Amniotic epithelial cell (primary cell): ENCODE measurements at places on chromosomes 7 and 10.

DNA sequence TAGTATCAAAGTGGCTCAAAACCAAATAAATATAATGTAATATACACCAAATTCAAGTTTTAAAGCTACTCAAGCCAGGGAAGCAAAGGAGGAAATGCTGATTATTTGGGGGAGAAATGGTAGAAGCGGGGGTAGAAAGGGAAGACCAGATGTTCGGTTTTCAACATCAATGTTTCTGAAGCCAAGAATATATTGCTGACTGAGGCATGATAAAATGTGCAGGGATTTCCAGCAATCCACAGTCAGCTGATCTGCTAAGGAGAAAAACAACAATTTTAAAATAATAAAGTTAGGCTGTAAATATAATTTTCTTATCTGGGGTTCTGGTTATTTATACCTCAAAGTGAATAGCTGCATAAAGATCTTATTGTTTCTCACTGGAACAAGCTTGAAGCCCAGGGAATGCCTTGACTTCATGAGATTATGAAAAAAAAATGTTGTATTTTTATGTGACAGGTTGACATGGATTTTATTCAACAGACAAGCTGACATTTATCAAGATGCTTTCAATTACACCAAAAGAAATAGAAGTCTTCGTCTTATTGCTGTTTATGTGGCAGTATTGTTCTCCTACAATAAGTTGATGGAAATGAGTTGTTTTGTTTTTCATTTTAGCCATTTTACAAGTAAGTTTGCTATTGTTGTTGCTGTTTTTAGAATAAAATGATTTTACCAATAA is 28.6 kb upstream of the BMPER start:
- no peak for DNase-seq

DNA sequence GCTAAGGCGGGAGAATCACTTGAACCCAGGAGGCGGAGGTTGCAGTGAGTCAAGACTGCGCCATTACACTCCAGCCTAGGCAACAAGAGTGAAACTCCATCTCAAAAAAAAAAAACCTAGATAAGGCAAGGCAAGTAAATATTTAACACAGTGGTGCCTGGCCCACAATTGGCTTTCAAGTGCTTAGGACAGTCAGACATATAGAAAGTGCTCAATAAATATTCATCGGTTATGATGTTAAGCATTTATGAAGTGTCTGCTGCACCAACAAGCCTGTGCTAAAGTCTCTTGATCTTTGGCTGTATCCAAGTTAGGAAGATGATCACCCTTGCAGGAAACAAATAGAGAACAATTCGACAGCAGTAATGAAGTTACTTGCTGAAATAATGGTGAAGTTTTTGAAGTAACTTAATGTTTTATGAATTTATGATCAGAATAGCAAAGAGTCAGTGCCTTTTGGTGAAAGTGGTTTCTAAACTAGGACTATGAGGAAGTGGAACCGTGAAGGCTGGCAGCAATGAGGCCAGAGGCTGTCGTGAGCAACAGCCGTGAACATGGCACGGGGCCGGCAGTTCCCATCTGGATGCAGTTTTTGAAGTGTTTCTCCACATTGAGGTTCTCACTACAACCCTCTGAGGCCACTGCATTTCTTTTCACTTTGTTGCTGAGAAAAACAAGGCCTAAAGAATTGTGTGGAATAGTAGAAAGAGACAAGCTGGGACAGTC is 48.1 kb upstream of the GATA3 start:
- DNase-seq: no peak

DNA sequence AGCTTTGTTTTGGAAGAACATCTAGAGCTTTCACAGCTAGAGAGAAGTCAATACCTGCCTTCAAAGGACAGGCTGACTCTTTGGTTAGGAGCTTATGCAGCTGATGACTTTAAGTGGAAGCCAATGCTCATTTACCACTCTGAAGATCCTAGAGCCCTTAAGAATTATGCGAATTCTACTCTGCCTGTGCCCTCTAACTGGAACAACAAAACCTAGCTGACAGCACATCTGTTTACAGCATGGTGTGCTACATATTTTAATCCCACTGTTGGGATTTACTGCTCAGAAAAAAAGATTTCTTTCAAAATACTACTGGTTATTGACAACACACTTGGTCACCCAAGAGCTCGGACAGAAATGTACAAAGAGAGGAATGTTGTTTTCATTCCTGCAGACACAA is 57.3 kb downstream of the PALS2 start:
- no peak for DNase-seq

- no peak for DNase-seq
These were observed 219.8 kb downstream of the ZMYND11 start for GRCh38 chr10:354901-355617.

DNA sequence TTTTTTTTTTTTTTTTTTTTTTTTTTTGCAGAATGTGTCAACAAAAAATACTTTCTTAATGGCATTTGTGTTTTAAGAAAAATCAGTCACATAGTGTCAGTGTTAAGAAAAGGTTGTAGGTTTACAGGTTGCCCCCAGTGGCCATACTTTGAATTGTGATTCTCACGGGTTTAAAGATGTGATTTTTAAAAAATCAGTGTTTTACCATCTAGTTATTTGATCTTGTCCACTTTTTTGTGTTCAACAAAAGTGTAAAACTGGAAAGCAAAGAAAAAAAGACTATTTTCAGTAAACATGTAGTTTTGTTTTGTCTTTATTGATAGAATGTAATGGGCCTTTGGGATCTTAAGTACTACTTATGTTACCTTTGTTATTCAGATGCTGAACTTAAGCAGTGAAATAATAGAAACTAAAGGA is 25.7 kb downstream of the SUV39H2 start:
- peak; percentile 50 for DNase-seq

- peak; percentile 64 for DNase-seq
These were observed 401.9 kb downstream of the TNS3 start for GRCh38 chr7:47179812-47180515.

- no peak for DNase-seq
These were observed 1.2 kb upstream of the SDHAF3 start for GRCh38 chr7:97116308-97116707.

DNA sequence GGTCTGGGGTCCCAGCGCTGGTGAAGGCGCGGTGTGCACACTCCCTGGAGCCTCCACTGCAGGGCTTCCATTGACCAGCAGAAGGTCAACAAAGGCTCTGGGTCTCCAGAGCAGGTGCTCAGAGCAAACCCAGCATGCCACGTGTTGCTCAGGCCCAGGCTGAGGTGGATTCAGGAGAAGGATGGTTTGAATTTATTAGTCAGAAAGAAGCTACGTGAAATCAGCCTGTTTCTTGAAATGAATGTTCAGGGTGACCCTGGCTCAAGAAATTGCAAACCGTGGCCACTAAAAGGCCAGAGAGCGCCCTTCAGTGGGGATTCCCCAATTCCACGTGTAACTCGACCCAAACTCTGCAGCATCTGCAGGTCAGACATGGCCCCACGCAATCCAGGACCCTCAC is 82.7 kb upstream of the PFKP start:
- DNase-seq: no peak

GRCh38 chr10:119859420-119860258 is 13.0 kb downstream of the MCMBP start:
- DNase-seq: peak; percentile 56

- no peak for DNase-seq
These were observed 39.2 kb upstream of the PSMG3 start for GRCh38 chr7:1609023-1609422.

- no peak for DNase-seq
These were observed 190.9 kb upstream of the PITRM1 start for GRCh38 chr10:3363311-3364045.

DNA sequence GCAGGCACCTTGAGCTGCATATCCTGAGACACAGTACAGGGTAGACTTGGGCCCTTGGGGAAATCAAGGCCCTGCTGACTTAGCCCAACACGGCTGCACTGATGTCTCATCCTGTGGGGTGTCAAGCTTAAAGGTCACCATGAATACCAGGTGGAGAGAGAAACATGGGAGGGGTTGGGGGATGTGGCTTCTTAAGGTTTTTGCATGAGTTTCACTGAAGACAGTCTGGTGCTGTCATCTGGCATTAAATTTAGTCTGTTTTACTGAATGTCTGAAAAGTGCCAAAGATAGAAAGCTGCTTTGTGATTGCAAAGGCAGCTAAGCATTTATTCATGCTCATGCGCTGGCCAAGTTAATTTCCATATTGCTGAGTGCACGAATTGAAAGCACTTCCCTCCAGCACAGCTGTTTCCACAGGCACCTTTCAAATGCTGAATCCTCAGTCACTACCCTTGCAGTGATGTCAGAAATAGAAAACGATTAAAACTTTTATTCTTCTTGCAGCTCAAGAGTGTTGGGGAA is 102.1 kb downstream of the OSBPL3 start:
- DNase-seq: no peak

DNA sequence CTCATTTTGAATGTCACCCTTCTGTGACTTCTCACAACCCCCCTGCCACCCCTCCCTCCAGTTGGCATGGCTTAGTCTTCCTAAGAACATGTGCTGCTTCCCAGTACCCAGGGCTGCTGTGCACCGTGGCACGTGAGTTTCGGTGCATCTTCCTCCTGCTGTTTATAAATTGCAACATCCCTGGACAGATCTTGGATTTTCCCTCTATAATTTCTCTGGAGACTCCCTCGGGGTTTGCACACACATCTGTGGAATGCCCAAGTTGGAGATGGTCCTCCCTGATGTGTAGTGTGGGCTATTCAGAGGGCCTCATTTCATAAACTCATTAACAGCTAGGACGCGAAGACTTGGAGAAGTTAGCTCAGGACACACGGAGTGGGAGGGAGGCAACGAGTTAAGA is 52.9 kb downstream of the IKZF1 start:
- DNase-seq: no peak

- no peak for DNase-seq
These were observed 70.1 kb downstream of the CREB3L2 start for GRCh38 chr7:137931823-137932222.

DNA sequence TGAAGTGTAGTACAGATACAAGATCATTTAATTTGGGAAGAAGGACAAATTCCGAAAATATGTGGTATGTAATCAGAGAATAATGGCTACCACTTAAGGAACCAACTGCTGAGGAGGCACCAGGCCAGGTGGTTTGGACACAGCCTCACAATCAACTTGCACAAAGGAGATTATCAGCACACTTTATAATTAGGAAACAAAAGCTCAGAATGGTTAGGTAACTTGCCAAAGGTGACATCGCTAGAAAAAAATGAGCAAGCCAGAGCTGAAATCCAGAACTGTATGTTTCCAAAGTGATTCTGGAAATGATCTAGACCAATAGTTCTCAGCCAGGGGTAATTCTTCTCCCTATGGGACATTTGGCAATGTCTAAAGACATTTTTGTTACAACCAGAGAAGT is 36.6 kb downstream of the ERCC6 start:
- peak; percentile 23 for DNase-seq

- no peak for DNase-seq
These were observed 86.4 kb downstream of the VPS41 start for GRCh38 chr7:38822549-38822948.

- no peak for DNase-seq
These were observed 147.0 kb downstream of the WDR37 start for GRCh38 chr10:1203216-1203615.

DNA sequence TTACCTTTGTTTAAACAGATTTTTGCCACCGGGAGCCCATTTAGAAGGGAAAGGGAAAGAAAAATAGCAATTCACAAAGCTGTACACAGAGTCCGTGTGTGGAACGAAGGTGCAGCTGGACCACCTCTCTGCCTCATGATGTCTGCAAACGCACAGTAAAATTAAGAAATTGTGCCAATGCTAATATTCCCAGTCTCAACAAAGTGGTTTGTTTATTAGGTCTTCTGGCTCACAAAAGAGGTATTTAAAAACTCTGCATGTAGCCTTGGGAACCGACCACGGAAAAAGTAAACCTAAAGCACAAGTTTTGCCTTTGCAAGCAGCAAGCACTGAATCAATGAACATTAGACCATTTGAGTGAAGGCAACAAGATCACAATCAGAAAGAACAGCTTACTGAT is 57.7 kb downstream of the CREB3L2 start:
- peak; percentile 81 for DNase-seq

DNA sequence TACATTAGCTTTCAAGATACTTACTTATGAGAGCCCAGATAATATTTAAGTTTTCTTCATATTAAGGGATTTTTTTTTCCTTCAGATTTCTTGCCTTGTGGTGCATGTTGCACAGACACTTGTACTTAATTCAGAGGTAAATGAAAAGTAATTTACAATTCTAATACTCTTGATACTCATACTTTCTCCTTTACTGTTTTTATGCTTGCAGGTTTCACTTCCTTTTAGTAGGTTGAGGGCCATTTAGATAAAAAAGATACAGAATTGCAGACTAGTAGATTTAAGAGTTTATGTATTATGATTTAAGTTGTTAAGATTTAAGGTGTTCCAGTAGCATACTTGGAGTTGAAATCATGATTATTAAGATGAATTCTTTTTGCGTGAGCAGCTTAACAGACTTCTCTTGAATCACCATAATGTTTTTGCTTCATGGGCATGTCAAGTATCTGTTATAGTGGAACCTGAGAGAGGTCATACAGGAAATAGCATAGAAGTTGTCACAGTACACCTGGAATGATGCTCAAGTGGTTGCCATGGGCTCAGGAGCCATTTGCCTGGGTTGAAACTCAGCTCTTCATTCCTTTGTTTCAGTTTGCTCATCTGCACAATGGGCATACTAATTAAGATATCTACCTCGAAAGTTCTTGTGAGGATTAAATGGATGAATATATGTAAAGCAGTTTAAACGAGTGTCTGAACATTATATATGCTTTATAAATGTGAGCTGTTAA is 174.8 kb upstream of the PRPS1L1 start:
- no peak for DNase-seq

DNA sequence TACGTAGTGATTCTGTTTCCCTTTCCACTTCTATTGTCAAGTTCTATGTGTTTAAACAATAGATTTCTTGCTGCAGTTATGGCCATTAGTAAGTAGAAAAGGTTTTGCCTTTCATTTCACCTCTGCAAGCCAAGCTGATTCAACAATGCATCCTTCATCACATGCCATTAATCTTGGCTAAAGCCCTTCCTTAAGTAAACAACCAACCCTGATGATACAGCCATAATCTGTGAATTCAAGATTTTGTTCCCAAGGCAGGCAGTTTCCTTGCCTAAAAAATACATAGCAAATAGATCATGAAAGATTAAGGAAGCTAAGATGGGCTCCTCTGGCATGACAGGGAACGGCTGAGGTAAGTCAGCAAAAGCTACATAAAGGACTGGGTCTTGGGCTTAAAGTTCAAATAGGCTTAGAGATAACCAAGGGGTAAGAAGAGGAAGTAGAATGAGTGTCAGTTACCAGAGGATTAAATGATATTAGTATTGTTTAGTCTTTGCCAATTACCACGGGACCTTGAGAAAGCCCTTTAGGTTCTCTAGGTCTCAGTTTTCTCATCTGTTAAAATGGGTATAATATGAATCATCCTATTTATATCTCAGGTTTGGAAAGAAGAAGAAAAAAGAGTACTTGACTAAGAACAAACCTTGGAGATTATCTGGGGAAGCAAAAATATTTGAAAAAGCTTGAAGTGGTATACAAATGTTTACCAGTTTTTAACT is 35.9 kb upstream of the ANK3 start:
- peak; percentile 58 for DNase-seq

- DNase-seq: no peak
These were observed 821.6 kb downstream of the ANKRD7 start for GRCh38 chr7:119046068-119046467.
